ENCODE measurements at places on chromosomes 6 and 20. TPM values are rescaled to one million over a fixed set of nuclear protein-coding genes. Genes with fewer than 3 reads are reported as not detected.

CDK19 gene
- 18.8 TPM for total RNA-seq

DNA sequence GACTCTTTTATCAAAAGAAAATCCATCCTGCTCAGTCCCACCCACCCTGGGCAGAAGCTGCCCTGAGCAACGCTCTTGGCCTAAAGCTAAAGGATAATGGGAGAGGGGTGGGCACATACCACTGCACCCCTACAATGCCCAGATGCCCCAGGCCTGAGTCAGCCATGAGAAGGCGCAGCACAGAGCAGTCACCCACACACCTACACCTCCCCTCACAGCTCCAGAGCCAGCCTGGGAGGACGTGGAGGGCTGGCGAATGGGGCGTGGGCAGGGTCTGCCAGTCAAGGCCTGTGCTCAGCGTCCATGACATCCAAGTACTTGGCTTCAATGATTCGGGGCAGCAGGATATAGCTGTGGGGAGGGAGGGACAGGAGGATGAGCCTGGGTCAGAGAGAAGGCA lies 11.5 kb downstream of the SLC4A11 start:
- DNase-seq, result no peak

WFDC12 gene
- total RNA-seq, result not detected

- no peak for DNase-seq
Measured at GRCh38 chr6:169839029-169839481, 87.6 kb downstream of the ERMARD start.

IMPG1 gene
- total RNA-seq, result 1.2 TPM

NECAB3 gene
- 15.6 TPM for total RNA-seq

DNA sequence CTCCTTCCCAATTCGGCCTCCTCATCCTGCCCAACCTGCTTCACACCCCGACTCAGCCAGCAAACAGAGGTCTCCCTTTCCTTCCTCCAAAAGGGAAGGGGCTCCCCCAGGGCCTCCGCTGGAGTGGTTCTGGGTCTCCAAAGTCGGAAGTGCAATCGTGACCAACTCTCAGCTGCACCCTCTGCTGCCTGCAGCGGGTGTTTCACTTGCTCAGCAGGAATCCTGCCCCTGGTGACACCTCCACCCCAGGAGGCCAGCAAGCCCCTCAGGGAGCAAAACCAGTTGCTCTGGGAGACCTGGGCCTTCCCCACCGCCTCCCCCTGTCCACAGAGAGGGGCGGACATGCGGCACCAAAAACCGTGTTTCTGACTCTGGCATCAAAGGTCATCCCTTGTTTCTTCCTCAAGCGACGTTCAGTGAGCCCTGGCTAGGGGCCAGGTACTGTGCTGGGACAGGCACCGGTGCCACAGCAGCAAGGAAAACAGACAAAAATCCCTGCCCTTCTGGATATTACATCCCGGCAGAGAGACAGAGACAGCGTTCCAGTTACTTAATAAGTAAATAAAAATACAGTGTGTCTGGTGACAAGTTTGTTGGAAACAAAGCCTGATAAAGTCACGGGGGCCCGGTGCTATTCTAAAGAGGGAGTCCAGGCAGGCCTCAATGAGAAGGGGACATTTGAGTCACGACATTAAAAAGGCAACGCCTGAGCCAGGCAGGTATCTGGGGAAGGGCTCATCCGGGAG lies 219.0 kb downstream of the BMP7 start:
- DNase-seq, result no peak

- no peak for DNase-seq
Measured at GRCh38 chr20:15654208-15654649, 919.0 kb downstream of the KIF16B start.

- DNase-seq, result no peak
Measured at GRCh38 chr6:36822506-36823269, 16.6 kb downstream of the CPNE5 start.

GRCh38 chr6:33781131-33781975 lies 7.6 kb downstream of the LEMD2 start:
- no peak for DNase-seq

GRCh38 chr20:50980071-50980681 lies 21.6 kb downstream of the MOCS3 start:
- DNase-seq, result peak; percentile 46

DNA sequence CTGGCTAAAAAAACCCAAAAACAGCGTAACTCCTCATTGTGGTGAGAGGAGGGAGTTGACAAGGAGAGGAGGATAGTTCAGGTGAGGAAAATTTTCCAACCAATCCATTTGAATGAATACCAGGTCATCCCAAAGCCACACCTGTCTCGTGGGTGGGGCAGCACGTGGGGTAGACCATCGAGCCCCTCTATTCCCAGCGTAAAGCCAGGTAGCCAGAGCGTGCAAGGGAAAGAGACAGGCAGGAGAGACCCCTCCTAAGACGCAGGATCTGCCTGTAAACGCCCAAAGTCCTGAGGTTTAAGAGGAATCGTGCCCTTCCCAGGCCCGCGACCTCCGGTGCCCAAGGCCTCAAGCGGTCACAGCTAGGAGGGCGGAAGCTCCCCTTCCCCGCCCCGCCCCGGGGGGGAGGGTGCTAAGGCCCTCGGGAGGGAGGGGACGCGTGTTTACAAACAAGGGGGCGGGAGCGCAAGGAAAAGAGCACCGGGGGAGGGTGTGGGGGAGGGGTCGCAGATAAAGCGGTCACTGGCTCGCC lies 712 bp downstream of the RXRB start:
- DNase-seq, result peak; percentile 75

DNA sequence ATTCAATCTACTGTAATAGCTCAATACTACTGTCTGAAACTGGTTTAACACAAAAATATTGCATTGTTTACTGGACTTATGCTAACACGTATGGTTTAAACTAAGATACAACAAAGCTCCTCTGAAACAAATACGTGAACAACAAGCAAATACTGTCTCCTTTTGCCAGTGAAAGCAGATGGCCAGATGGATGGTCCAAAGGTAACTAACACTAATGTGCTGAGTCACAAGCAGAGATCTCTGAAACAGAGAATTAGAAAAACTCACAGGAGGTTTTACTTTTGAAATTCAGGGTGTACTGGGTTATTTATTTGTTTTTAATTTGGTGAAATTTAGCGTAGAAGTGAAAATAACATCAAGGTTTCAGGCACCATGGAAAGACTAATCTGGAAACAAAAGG lies 124.3 kb upstream of the SOX4 start:
- DNase-seq, result no peak

OR2J2 gene
- 2.9 TPM for total RNA-seq

DNA sequence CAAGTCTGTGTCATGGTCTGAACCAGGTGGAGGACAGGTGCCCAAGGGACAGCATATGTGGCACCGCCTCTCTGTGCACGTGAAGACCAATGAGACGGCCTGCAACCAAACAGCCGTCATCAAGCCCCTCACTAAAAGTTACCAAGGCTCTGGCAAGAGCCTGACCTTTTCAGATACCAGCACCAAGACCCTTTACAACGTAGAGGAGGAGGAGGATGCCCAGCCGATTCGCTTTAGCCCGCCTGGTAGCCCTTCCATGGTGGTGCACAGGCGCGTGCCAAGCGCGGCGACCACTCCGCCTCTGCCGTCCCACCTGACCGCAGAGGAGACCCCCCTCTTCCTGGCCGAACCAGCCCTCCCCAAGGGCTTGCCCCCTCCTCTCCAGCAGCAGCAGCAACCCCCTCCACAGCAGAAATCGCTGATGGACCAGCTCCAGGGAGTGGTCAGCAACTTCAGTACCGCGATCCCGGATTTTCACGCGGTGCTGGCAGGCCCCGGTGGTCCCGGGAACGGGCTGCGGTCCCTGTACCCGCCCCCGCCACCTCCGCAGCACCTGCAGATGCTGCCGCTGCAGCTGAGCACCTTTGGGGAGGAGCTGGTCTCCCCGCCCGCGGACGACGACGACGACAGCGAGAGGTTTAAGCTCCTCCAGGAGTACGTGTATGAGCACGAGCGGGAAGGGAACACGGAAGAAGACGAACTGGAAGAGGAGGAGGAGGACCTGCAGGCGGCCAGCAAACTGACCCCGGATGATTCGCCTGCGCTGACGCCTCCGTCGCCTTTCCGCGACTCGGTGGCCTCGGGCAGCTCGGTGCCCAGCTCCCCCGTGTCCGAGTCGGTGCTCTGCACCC lies 109.5 kb upstream of the RAB32 start:
- DNase-seq, result peak; percentile 41

- DNase-seq, result no peak
Measured at GRCh38 chr6:169783401-169783800, 32.0 kb downstream of the ERMARD start.
